ENCODE measurements at places on chromosomes 2 and 18.

- DNase-seq = no peak
Measured at GRCh38 chr2:137924019-137924418, 40.3 kb upstream of the HNMT start.

- DNase-seq = no peak
Measured at GRCh38 chr2:224412141-224413015, 10.5 kb upstream of the FAM124B start.

GRCh38 chr18:7454429-7454828 lies 112.7 kb upstream of the PTPRM start:
- no peak for DNase-seq

DNA sequence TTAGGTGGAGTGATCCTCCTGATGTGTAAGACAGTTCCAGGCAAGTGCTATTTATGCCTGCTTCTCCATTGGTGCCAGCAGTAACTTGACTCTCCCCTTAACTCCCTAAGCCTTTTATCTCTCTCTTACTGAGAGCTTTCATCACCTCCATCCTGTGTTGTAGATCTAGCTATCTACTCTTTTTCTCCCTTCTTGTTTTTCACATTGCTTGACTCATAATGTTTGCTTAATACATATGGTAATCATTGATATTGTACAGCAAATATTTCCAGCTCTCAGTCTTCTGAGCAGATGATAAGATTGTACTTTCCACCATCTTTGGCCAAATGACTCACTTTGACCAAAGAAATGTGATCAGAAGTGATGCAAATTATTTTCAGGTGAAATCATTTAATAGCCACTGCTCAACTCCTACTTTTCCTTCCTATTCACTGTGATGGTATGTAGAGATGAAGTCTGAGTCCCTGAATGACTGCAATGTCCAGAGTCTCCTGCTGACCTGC lies 165.0 kb downstream of the PLCL1 start:
- DNase-seq = no peak

DNA sequence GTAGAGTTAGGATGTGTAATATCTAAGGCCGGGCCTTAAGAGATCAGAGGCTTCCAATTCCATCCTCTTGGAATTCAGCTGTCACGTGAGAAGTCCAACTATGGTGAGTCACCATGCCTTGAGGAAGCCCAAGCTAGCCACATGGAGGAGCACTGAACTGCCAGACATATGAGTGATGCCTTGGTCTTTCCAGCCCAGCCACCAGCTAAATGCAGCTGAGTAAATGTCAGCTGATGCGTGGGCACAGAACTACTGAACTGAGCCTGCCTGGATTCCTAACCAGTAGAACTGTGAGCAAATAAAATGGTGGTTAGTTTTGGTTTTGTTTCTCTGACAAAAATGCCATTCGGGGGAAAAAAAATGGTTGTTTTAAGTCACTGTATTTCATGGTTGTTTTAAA lies 153.7 kb upstream of the SERTAD2 start:
- DNase-seq = no peak

- DNase-seq = no peak
Measured at GRCh38 chr2:129849559-129850160, 129.8 kb upstream of the RAB6C start.

- no peak for DNase-seq
Measured at GRCh38 chr2:10216677-10217488, 85.8 kb upstream of the HPCAL1 start.

GRCh38 chr2:63537306-63537705 lies 51.0 kb downstream of the WDPCP start:
- DNase-seq = no peak
